Fibroblast of villous mesenchyme (primary cell): ENCODE measurements at places on chromosomes 12 and 14. TPM values are rescaled to one million over a fixed set of nuclear protein-coding genes. Genes with fewer than 3 reads are reported as not detected.

DNA sequence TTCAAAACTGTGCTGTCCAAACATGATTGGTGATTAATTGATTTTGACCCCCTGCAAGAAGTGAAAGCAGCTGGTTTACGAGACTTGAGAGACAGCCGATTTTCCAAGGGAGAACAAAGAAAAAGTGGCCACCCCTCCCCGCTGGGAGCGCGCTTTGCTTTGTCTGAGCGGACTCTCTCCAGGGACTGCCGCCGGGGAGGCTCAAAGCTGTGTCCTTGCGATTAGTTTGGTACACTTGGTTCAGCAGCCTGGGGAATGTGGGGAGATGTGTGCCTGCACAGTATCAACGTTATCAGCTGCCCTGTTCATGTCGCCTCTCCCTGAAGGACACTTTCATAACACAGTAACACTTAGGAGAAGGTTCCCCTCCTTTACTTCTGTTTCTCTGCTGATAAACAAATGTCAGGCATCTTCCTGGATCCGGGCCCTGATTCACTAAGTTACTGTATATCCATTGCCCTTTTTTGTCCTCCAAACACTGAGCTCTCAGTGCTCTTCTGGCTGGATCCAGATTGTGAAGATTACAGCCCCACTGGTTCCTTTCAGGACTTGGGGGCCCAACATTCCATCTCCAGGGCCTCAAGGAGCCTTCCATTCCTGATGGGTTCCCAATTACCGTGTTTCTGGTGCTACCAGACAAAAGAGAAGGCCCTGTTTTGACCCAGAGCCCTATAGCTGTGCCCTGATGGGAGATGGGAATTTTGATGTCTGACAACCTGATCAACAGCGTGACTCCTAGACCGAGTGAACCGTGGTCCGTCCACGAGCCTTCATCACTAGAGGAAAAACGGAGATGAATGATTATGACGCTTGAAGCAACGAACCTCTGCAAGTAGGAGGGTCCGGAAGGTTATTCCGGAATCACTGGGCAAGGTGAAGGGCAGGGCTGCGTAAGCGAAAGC is 31.7 kb upstream of the TUBA1C start:
- peak; percentile 48 for DNase-seq

DNA sequence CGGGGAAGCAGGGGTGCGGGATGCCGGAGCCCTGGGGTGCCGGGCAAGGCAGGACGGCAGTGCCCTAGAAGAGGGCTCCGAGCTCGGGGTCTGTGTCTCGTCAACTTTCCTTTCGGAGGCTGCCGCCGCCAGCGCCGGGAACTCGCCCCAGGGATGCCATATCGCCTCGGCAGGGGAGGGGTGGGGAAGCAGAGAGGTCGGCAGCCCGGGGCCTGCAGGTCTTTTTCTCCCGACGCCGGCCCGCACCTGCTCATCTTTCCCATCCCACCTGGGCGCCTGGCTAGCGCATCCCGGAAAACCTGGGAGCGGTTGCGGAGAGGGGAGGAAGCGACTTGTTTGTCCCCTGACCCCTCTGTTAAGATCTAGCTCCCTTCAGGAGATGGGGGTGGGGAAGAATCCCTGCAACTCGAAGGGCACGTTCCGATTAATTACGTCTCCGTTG is 547 bp downstream of the CNTN1 start:
- no peak for DNase-seq

DNA sequence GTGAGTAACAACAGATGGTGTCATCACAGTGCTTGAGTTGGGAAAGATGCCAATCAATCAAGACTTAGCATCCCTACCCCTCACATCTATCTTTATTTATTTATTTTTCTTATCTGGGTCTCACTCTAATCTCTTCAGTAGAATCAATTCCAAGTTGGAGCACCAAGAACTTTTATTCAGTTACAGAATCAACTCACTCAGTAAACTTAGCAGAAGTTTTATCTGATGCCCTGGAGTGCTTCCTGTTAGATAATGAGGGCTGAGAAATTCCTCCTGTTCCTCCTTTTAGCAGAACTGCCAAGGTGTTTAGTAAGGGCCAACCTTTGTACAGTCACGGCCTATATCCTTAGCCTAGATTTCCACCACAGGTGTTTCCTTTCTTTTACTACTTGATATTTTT is 11.3 kb upstream of the SLC5A8 start:
- DNase-seq, result no peak

GRCh38 chr12:51124504-51124903 is 41.1 kb upstream of the CSRNP2 start:
- DNase-seq, result no peak

The B3GNT4 gene
- under 0.01 TPM in 2 replicates for total RNA-seq

The ACOT6 gene
- under 0.01 TPM in 1 of 2 replicates, not detected in the other for total RNA-seq

DNA sequence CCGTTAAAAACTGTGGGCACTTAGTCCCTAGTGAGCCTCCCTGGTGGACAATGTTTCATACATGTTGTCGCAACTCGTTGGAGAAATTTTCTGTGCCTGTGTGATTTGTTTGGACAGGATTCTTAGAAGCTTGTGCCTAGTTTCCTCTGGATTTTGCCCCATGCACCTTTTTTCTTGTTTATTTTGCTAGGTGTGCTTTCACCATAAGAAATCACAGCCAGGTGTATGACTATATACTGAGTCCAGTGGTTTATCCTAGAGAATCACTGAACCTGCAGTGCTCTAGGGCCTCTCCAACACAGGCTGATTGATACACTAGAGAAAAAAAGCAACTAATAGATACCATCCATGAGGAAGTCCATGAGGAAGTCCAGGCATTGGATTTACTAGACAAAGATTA is 33.1 kb upstream of the OASL start:
- DNase-seq, result no peak

- DNase-seq, result peak; percentile 89
Measured at GRCh38 chr14:54312166-54312801, 84.5 kb upstream of the CDKN3 start.

DNA sequence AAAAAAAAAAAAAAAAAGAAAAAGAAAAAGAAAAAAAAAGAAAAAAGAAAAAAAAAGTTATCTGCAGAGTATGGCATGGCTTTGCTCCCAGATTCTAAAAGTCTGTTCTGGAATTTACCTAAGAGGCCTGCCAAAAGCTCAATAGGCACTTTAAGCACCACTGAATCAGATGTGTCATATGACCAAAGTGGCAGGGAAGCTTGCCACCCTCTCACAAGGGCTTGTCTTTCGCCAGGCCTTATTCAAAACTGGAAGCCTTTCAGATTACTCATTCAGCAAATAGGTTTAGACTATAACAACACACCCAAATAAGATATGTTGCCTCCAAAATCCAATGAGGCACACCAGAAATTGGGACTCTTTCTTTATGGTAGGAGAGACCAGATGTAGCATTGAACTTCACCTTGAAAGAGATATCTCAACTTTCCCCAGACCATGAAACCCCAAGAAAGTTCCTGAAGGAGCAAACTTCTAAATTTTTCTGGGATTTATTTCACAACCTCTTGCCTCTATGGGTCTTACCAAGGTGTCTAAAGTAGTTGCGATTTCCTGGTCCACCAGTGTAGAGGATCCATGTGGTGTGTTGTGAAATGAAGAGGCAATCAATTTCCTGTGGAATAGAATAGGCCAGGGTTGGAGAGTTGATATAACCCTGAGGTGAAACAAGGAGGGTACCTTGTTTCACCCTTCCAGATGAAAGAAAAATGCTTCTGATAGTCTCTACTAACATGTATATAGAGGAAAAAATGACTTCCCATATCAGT is 218.8 kb downstream of the DAD1 start:
- no peak for DNase-seq

- DNase-seq, result no peak
Measured at GRCh38 chr12:109598428-109598854, 24.8 kb downstream of the MVK start.

DNA sequence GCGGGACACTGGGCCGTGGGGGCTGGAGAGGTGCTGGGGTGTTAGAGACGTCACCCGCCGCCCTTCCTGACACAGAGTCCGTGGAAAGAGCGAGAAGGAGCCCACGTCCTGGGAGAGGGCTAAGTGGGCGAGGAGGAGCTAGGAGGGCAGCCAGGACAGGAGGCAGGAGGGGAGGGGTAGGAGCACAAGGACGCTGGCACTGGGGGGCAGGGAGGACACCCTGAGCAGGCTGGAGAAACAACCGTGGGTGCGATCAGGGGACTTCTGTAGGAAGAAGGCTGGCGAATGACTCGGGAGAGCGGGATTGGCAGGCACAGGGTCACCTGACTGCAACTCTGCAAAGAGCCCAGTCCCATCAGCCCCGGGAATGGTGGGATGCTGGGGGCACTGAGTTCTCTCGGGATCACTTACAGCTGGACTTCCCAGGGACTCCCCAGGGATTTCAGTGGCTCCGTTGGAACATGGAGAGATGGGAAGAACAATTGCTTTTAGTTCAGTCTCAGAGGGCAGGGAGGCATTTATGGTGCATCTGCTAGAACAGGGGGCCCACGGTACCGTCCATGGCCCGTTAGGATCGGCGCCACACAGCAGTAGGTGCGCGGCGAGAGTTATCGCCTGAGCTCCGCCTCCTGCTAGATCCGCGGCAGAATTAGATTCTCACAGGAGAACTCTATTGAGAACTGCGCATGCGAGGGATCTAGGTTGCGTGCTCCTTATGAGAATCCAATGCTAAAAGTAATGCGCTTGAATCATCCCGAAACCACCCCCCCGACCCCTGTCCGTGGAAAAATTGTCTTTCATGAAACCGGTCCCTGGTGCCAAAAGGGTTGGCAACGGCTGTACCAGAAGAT is 24.3 kb downstream of the UBR7 start:
- peak; percentile 53 for DNase-seq

DNA sequence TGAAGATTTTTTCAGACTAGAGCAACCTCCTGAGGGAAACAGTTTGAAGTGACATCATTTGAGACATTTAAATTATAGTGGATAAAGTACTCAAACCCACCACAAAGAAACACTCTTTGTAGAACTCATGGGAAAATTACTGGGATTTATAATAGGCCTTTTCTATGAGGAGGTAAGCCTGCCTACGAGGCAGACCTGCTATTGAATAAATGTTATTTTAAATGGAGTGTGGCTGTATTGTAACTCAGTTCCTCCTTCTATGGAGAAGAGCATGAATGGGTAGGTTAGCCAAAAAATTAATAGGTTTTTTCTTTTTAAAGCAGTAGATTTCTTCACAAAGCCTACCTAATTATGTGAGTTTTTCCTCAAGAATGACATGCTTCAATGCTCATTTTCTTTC is 63.7 kb upstream of the PLEKHA5 start:
- DNase-seq, result no peak

- no peak for DNase-seq
Measured at GRCh38 chr12:5562581-5562980, 130.7 kb downstream of the NTF3 start.

DNA sequence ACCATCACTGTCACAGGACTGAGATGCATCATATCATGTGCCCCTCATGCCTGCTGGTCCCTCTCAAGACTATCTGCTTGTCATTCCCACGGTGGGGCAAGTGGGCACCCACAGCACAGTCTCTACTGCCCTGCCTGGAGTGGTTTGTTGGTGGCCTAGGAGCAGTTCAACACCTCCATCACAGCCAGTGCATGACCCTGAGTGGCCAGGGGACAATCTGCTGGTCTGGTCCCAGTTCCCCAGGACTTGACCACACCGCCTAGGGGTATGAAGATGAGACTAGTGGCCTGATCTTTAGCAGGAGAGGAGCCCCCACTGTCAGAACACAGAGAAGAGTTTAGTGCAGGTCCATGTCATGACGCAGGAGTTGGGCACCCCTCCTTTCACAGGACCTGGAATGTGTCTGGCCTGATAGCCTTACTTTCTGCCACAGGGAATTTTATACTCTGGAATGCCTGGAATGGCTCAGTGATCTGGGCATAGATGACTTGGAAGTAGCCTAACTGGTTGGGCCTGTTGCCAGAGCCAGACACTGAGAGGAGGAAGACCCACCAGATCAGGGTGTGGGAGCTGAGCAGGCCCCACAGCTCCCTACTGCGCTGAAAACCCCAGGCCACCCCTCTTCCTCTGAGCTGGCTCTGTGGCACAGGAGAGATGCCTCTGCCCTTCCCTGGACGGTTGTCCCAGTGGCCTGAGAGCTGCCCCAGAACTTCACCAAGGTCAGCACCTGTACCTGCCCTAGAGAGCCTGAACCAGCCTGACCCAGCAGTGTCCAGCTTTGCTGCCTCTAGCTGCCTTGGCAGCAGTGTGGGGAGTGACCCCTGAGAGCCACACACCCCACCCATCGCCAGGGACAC is 83.3 kb downstream of the PUS7L start:
- no peak for DNase-seq

The ACOT2 gene
- total RNA-seq, result 26.8 and 48.0 TPM in 2 replicates

DNA sequence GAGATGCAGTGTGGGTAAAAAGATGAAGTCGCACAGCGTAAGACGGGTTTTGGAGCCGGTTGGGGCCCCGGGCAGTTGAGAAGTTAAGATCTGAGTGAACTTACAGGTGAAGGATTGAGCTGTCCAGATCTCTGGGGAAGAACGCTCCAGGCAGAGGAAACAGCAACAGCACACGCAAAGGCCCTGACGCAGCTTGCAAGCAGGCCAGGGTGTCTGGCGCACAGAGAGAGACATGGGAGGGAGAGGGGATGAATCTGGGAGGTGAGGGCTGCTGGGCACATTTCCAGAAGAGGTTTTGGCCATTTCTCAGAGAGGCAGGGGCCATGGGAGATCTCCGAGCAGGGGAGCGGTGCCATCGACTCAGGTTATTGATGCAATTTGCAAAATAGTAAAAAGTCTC is 31.0 kb downstream of the MYL2 start:
- DNase-seq, result no peak

DNA sequence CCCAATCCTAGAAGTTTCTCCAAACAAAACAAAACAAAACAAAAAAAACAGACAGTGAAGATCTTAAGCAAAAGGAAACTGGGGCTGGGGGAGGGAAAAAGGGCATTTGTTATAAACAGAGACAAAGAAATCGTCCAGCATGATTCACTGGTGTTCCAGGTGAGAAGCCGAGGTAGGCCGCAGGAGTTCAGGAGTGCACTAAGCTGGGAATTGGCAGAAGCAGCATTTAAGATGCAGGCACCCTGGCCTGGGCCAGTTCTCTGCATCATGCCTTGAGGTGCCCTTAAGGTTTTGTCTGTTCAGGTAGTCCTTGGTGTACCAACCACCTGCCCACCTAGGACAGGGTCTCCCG is 11.2 kb downstream of the TBX3 start:
- no peak for DNase-seq

DNA sequence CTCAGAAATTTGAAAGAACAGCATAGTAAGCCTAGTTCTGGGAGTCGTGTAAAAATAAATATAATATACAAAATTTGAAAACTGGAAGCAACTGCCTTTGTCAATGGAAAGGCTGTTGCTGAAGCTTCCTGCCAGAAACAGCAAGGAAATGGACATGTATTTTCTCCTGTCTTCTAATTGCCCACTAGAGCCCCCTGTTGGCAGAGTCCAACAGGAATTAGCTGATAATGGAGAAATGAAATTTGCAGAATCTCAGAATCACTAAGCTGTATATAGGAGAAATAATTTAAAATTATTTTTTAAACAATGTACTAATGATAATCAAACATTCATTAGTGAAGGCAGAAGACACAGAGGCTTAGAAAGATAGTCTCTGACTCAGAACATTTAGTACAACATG is 414.8 kb downstream of the SLC6A15 start:
- peak; percentile 21 for DNase-seq
